Endothelial cell (in vitro differentiated cells): ENCODE measurements at places on chromosomes 7 and 10. TPM values are rescaled to one million over a fixed set of nuclear protein-coding genes. Genes with fewer than 3 reads are reported as not detected.
A peak's percentile ranks its signal among the peaks of the same experiment; 100 is the strongest.

GRCh38 chr7:67940400-67940799 lies 943.8 kb downstream of the TYW1 start:
- peaks cover 4% of the 10 kb centered on the region for H3K27me3 ChIP-seq
- H3K27ac ChIP-seq, result no peak overlapping the region
- DNase-seq, result no peak
- no peaks in the 10 kb centered on the region for H3K4me1 ChIP-seq
- peaks cover 17% of the 10 kb centered on the region for H3K36me3 ChIP-seq
- no peak overlapping the region for H3K4me3 ChIP-seq

DNA sequence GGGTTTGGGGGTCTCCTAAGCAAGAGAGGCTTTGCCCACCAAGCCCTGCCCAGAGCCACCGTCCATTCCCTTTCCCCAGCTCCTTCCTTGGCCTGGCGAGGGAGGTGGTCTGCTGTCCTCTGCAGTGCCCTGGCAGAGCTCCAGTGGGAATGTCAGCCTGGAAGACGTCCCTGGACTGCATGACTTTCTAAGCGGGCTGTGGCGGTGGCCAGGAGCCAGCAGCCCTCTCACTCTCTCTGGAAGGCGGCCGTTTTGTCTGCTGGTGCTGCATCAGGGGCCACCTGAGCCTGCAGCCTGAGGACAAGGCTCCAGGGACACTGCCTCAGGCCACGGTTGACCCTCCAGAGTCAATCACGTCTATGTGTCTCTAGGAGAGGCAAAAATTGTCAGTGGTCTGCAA lies 271.0 kb downstream of the SKAP2 start:
- peaks cover under 1% of the 10 kb centered on the region for H3K4me1 ChIP-seq
- no peaks in the 10 kb centered on the region for H3K27me3 ChIP-seq
- no peak overlapping the region for H3K4me3 ChIP-seq
- no peaks in the 10 kb centered on the region for H3K36me3 ChIP-seq

GRCh38 chr7:55065079-55065478 lies 46.3 kb downstream of the EGFR start:
- H3K4me3 ChIP-seq, result no peak overlapping the region
- peaks cover 5% of the 10 kb centered on the region for H3K27me3 ChIP-seq
- H3K27ac ChIP-seq, result no peak overlapping the region

- no peak for DNase-seq
- H3K27me3 ChIP-seq, result no peaks in the 10 kb centered on the region
- no peak overlapping the region for H3K4me3 ChIP-seq
- no peaks in the 10 kb centered on the region for H3K4me1 ChIP-seq
- H3K27ac ChIP-seq, result no peak overlapping the region
Measured at GRCh38 chr10:68112837-68113236, 3.5 kb downstream of the MYPN start.

- no peaks in the 10 kb centered on the region for H3K27me3 ChIP-seq
- H3K27ac ChIP-seq, result no peak overlapping the region
- no peaks in the 10 kb centered on the region for H3K36me3 ChIP-seq
- H3K4me3 ChIP-seq, result no peak overlapping the region
Measured at GRCh38 chr7:123941391-123942180, 16.5 kb downstream of the SPAM1 start.

DNA sequence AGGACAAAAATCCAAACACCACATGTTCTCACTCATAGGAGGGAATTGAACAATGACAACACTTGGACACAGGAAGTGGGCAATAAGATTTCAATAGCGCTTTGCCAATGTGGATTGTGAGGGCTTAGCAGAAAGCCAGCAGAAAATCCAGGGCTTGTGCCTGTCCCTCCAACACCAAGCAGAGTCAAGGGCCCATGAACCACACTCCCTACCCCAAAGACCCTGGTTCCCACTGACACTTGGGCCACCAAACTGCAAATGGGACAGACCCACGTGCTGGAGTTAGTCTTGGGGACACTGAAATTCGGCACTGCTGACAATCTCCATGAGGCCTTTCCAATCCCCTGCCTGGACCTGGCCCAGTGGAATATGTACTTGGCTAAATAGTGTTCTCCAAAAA lies 67.0 kb downstream of the GRID1 start:
- no peak overlapping the region for H3K4me3 ChIP-seq
- no peaks in the 10 kb centered on the region for H3K27me3 ChIP-seq
- H3K36me3 ChIP-seq, result no peaks in the 10 kb centered on the region
- no peak for DNase-seq

DNA sequence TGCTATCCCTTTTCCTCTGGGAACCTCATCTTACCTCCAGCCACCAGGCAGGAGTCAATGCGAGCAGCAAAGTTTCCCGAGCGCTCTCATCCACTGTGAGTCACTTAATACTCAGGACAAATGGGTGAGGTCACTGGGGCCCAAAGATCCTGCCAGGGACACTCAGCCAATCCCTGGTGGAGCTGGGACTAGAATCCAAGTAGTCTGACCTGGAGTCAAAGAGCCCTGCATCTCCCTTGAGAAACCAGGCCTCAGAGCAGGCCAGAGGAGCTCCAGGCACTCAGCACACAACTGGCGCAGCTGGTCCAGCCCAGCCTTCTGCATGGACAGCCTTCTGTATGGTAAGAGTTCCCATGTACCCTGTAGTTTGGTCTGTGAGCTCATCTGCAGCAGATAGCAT lies 142.3 kb downstream of the MAPK8 start:
- peaks cover 6% of the 10 kb centered on the region for H3K36me3 ChIP-seq
- peaks cover 11% of the 10 kb centered on the region for H3K4me1 ChIP-seq
- no peak overlapping the region for H3K4me3 ChIP-seq
- no peak overlapping the region for H3K27ac ChIP-seq
- no peak for DNase-seq

DNA sequence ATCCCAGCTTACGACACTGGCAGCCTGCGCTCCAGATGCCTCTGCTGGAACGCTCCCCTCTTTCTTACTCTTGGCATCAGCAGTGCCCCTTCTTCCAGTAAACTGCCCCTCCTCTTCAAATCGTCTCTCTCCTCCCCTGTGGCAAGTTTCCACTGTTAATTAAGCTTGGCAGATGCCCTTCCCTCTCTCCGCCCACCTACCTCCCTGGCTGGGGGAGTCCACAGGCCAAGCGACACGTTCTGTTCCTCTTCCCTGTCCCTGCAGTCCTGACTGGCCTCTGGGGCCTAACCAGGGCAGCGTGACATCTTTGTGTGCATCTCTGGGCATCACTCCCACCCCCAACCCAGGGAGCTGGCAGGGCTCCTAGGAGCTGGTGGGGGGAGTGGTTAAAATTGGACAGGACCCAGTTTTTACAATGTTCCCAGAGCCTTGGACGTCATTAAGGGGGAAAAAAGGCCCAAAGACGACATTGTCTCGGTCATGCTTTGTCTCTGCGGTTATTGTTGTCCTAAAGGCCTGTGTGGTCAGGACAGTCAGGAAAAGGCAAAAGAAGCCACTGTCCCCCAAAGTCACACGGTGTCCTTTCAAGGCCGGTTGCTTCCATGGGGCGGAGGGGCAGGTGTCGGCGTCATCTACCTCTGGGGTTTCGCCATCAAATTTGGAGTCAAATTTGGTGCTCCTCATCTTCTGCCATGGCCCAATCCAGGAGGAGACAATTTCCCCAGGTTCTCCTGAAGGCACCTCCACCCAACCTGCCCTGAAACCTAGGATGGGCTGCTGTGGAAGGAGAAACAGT lies 54.2 kb downstream of the DLG5 start:
- H3K27ac ChIP-seq, result peak overlapping the region; percentile 31
- peaks cover 14% of the 10 kb centered on the region for H3K27me3 ChIP-seq
- peaks cover 42% of the 10 kb centered on the region for H3K4me1 ChIP-seq
- no peak overlapping the region for H3K4me3 ChIP-seq

GRCh38 chr7:132500727-132501440 lies 75.4 kb downstream of the PLXNA4 start:
- H3K4me3 ChIP-seq, result no peak overlapping the region
- peaks cover 27% of the 10 kb centered on the region for H3K4me1 ChIP-seq
- peak; percentile 20 for DNase-seq
- H3K27me3 ChIP-seq, result no peaks in the 10 kb centered on the region
- H3K36me3 ChIP-seq, result no peaks in the 10 kb centered on the region

- peaks cover 2% of the 10 kb centered on the region for H3K4me1 ChIP-seq
- no peak overlapping the region for H3K4me3 ChIP-seq
- no peak overlapping the region for H3K27ac ChIP-seq
- H3K27me3 ChIP-seq, result peaks cover 3% of the 10 kb centered on the region
Measured at GRCh38 chr7:6238309-6238925, 34.0 kb downstream of the CYTH3 start.

GRCh38 chr10:99422529-99423096 lies 7.8 kb downstream of the GOT1 start:
- no peak for DNase-seq
- peaks cover 1% of the 10 kb centered on the region for H3K27me3 ChIP-seq
- H3K4me1 ChIP-seq, result no peaks in the 10 kb centered on the region
- no peak overlapping the region for H3K27ac ChIP-seq
- H3K4me3 ChIP-seq, result no peak overlapping the region

DNA sequence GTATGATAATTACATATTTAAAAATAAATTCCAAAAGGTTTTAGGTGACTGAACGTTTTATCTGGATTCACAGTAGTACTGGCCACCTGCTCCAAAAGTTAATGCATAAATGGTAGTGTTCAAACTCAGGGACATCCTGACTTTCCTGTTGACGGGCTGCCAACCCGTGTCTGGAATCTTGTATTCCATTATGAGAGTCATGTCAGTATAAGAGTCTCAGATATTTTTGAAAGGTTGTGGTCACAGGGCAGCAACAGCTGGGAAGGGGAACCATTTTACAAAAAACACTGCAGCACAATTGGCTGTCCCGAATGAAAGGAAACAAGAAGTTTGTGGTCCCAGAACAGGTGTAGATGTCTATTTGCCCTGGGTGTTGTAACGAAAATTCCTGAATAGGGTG lies 2.8 kb downstream of the TDRD1 start:
- H3K4me3 ChIP-seq, result no peak overlapping the region
- H3K27ac ChIP-seq, result no peak overlapping the region
- no peak for DNase-seq
- H3K4me1 ChIP-seq, result no peaks in the 10 kb centered on the region

DNA sequence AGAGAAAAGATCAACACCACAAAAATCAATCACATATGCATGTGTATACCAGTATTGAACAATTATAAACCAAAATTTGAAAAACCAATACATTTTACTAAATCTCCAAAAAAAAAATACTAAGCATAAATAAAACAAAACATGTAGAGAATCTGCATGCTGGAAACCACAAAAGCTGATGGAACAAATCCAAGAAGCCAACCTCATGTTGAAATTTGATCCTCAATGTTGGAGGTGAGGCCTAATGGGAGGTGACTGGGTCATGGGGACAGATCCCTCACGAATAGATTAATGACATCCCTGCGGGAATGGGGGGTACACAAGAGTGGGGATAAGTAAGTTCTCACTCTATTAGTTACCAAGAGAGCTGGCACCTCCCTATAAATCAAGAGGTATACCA lies 82.5 kb downstream of the OAT start:
- H3K4me3 ChIP-seq, result no peak overlapping the region
- DNase-seq, result no peak
- H3K27me3 ChIP-seq, result peaks cover 7% of the 10 kb centered on the region
- H3K36me3 ChIP-seq, result no peaks in the 10 kb centered on the region
- H3K4me1 ChIP-seq, result no peaks in the 10 kb centered on the region
- no peak overlapping the region for H3K27ac ChIP-seq

GRCh38 chr10:90746829-90747228 lies 111.0 kb downstream of the HTR7 start:
- no peak overlapping the region for H3K4me3 ChIP-seq
- no peaks in the 10 kb centered on the region for H3K36me3 ChIP-seq
- H3K27me3 ChIP-seq, result peaks cover 4% of the 10 kb centered on the region

GRCh38 chr7:831596-832166 lies 595 bp upstream of the SUN1 start:
- H3K4me3 ChIP-seq, result peak overlapping the region; percentile 34
- peaks cover 16% of the 10 kb centered on the region for H3K36me3 ChIP-seq
- no peak for DNase-seq
- peaks cover 40% of the 10 kb centered on the region for H3K4me1 ChIP-seq
- H3K27ac ChIP-seq, result peak overlapping the region; percentile 99
- H3K27me3 ChIP-seq, result peaks cover 24% of the 10 kb centered on the region

DNA sequence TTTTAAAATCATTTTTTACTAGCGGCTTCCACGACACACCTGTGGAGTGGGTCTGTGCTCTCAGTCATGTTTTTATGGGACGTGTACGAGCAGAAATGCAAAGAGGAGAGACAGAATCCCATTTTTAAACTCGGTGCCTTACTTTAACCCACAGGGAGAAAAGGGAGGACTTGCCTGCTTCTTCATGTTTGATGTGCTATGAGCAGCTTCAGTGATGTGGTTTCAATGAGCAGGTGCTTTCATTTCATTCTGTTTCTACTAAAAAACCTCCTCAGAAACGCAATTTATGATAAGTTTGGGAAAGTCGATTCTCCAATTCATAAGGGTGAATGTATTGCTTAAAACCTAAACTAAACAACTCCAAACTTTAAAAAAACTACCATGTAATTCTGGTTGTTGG lies 537.2 kb downstream of the GATA3 start:
- H3K36me3 ChIP-seq, result no peaks in the 10 kb centered on the region
- H3K27ac ChIP-seq, result no peak overlapping the region
- H3K4me1 ChIP-seq, result no peaks in the 10 kb centered on the region
- H3K27me3 ChIP-seq, result no peaks in the 10 kb centered on the region

DNA sequence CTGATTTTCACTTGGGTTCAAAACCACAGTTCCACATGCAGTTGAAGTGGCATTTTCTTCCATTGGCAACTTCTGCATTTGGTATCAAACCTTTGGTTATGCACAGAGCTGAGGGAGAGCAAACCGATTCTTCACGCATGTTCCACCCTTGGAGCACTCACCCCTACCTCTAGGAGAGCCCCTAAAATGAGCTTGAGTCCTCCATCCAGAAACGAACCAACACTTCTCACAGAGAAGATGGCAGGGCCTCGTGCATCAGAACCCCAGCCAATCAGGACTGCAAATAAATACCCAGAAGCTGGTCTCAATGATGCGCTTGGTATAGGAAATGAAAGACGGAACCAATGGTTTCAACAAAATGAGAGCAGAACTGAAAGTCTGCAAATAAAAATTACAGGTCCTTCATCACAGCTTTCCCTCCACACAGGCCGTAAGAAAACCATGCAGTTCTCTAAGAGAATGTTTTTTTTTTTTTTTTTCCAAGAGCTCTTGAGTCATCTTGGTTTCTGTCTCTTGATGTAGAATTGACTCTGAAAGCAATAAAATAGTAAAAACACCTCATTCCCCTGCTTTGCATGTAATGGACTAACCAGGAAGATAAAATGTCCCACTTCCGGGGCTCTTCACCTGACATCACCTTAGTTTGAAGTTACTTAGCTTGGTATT lies 23.9 kb downstream of the KLF6 start:
- no peak overlapping the region for H3K4me3 ChIP-seq
- H3K4me1 ChIP-seq, result no peaks in the 10 kb centered on the region
- H3K36me3 ChIP-seq, result no peaks in the 10 kb centered on the region
- DNase-seq, result no peak
- H3K27ac ChIP-seq, result no peak overlapping the region

- peaks cover 7% of the 10 kb centered on the region for H3K27me3 ChIP-seq
- H3K27ac ChIP-seq, result no peak overlapping the region
- no peak for DNase-seq
Measured at GRCh38 chr10:121607310-121608055, 9.2 kb upstream of the FGFR2 start.

- DNase-seq, result no peak
- peaks cover 42% of the 10 kb centered on the region for H3K4me1 ChIP-seq
- H3K4me3 ChIP-seq, result peak overlapping the region; percentile 98
- peak overlapping the region; percentile 97 for H3K27ac ChIP-seq
- peaks cover 17% of the 10 kb centered on the region for H3K27me3 ChIP-seq
Measured at GRCh38 chr10:119595134-119595675, 1.6 kb downstream of the TIAL1 start.

- no peaks in the 10 kb centered on the region for H3K36me3 ChIP-seq
- H3K4me3 ChIP-seq, result no peak overlapping the region
- H3K27ac ChIP-seq, result no peak overlapping the region
- H3K27me3 ChIP-seq, result no peaks in the 10 kb centered on the region
- H3K4me1 ChIP-seq, result peaks cover 4% of the 10 kb centered on the region
- peak; percentile 42 for DNase-seq
Measured at GRCh38 chr10:19788075-19788686, 28.1 kb upstream of the PLXDC2 start.

Gene MEIG1
- 0.80 TPM for total RNA-seq

Gene CTAGE6
- total RNA-seq, result not detected

Gene MKLN1
- 66.3 TPM for total RNA-seq

Gene HOXA4
- 0.31 TPM for total RNA-seq

Gene OPALIN
- not detected for total RNA-seq
